ENCODE measurements at places on chromosomes 2 and 18. TPM values are rescaled to one million over a fixed set of nuclear protein-coding genes. Genes with fewer than 3 reads are reported as not detected.

DNA sequence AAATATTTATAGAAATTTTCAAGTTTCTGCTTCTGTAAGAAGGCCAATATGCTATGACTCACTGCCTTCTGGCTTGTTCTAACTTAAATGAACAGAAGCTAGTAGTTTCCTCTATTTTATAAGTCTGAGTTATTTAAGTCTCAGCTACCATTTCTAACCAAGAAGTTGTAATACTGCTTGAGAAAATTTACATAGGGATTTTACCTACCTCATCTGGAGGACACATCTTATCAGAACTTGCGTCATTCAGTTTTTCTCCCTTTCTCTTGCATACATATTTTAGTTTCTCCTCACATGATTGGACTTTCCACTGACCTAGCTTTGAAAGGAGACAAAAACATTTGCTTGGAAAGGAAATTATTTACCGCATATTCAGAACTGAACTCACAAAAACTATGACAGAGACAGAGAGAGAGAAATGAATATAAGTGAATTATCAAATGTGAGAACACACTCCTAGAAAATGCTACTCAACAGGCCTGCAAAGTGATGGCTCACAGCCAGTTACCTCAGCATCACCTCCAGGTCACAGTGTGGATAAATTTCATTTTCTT lies 81.1 kb upstream of the CD302 start:
- peak; percentile 77 for DNase-seq
- no peaks in the 10 kb centered on the region for H3K27me3 ChIP-seq
- peak overlapping the region; percentile 85 for H3K27ac ChIP-seq

The ZNF892 gene
- 0.59 TPM for total RNA-seq

DNA sequence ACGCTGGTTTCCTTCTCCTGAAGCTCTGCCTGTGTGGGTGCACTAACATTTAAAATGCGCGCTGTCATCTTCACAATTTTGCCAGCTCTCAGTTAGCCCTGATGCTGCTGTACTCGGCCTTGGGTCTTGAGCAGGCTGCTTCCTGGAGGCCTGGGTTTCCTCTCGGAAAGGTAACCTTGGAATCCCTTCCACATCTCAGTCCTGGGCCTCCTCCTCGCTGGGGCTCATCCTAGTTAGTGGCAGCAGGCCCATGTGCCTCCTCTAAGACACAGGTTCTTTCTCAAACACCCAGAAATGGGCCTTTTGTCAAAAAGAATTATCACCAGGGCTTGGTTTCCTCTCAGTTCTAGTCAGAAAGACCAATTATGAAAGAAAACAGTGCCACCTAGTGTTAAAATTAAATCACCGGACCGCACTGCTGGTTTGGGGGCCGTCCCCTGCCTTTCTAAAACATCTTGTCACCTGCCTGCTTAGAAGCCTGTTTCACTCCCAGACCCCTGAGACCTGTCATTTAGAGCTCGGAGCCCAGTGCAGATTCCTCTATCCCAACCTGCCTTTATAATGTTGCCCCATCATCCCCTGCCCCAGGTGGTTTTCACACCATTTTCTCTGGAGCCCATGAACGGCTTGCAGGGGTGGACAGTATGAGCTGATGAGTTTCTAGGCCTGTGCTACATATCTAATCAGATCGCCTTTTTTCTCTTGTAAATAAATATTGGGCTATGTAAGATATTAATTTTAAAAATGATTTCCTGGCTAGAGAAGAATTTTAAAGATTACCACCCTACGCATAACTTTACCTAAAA lies 42.4 kb downstream of the HK2 start:
- H3K27me3 ChIP-seq = no peaks in the 10 kb centered on the region
- H3K4me1 ChIP-seq = no peaks in the 10 kb centered on the region
- peak; percentile 20 for DNase-seq
- H3K4me3 ChIP-seq = no peak overlapping the region
- H3K36me3 ChIP-seq = peaks cover 39% of the 10 kb centered on the region
- H3K27ac ChIP-seq = no peak overlapping the region

The IL1R1 gene
- 1.1 TPM for total RNA-seq

The ASPRV1 gene
- 0.53 TPM for total RNA-seq

DNA sequence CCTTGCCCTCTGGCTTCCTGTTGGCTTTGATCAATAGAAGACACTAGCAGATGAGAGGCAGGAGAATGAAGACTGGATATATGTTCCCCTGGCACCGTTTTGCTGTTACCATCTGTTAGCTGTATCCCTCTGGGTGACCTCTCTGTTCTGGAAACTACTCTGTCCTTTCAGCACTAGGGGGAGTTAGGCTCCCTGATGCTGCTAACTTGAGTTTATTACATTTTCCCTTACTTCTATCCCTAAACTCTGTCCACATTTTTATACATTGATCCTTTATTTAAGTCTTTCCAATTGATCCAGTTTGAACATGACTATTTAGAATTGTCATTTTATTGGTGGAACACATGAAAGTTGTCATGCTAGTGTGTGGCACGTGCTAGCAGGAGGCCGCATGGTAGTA lies 1014.3 kb upstream of the CDH2 start:
- H3K4me3 ChIP-seq = no peak overlapping the region
- no peak overlapping the region for H3K27ac ChIP-seq
- H3K4me1 ChIP-seq = no peaks in the 10 kb centered on the region
- no peaks in the 10 kb centered on the region for H3K36me3 ChIP-seq

DNA sequence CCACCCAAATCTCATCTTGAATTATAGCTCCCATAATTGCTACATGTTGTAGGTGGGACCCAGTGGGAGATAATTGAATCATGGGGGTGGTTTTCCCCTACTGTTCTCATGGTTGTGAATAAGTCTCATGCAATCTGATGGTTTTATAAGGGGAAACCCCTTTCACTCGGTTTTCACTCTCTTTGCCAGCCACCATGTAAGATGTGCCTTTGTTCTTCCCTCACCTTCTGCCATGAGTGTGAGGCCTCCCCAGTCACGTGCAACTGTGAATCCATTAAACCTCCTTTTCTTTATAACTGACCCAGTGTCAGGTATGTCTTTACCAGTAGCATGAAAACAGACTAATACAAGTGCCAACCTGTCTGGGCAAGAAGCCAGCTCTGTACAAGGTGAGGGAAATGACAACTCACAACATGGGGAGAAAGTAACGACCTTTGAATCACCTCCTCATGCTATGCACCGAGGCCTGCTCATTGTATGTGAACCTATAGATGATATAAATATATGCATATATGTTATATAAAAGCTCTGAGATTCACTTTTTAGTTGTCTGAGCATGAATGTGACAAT lies 162.2 kb downstream of the ALPK2 start:
- no peaks in the 10 kb centered on the region for H3K4me1 ChIP-seq
- no peaks in the 10 kb centered on the region for H3K36me3 ChIP-seq
- no peak for DNase-seq
- H3K27me3 ChIP-seq = no peaks in the 10 kb centered on the region
- H3K27ac ChIP-seq = no peak overlapping the region
- no peak overlapping the region for H3K4me3 ChIP-seq

- H3K27me3 ChIP-seq = no peaks in the 10 kb centered on the region
- no peak for DNase-seq
- H3K36me3 ChIP-seq = peaks cover 12% of the 10 kb centered on the region
- no peak overlapping the region for H3K27ac ChIP-seq
- no peak overlapping the region for H3K4me3 ChIP-seq
- H3K4me1 ChIP-seq = no peaks in the 10 kb centered on the region
These were observed 20.9 kb downstream of the CD8A start for GRCh38 chr2:86769838-86770237.

All from GM12878 (cell line).